ENCODE measurements at places on chromosomes 7 and 10. TPM values are rescaled to one million over a fixed set of nuclear protein-coding genes. Genes with fewer than 3 reads are reported as not detected.

The ACSM6 gene
- total RNA-seq, result 7.2 TPM

GRCh38 chr7:30159698-30160143 lies 24.9 kb downstream of the MTURN start:
- peak; percentile 56 for DNase-seq

- DNase-seq, result no peak
These were observed 1.4 kb upstream of the PDE1C start for GRCh38 chr7:32071466-32072091.

DNA sequence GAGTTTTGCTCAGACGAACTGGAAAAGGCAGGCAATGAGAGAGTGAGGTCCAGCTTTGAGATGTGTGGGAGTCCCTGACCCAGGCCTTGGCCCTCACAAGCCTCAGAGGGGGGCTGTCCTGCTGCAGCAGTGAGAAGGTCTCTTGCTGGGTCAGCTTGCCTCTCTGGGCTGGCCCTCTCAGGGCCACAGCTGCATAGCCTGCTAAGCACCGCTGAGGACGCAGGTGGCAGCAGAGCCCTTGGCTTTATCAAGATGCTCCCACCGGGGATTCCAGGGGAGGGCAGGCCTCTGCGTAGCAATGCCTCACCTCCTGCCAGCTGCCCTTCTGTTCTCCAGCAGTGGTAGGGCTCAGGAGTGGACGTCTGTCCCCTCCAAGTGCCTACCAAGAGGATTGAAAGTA lies 128.7 kb downstream of the COBL start:
- DNase-seq, result peak; percentile 56

GRCh38 chr7:12207046-12207445 lies 4.0 kb upstream of the TMEM106B start:
- no peak for DNase-seq

Data from stomach (tissue), 19 donors.